Endodermal cell (in vitro differentiated cells): ENCODE measurements at places on chromosomes 13 and 19.

GRCh38 chr13:26480246-26480855 is 77.1 kb upstream of the WASF3 start:
- no peak for DNase-seq

DNA sequence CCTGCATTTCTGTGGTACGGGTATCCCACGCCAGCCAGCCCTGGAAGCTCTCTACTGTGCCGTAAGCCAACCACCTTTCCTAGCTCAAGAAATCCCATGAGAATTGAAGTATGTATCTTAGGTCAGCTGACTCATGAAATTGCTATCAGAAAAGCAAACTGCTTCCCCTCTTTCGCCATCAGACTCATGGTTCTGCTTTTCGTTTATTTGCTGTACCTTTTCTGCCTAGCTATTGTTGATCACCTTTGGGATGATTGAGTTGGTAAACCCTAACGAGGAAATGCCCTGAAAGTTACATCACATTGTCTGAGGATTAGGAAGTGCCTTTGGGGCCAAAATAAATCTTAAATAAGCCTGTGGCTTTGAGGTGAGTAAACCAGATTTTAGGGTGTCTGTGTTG is at the start of gene ADGRE3:
Gene ADGRE3 (minus strand): TSS at position 81 of the 400 bp plus-strand sequence. CDS start 74 bp downstream, at position 7.
- no peak for DNase-seq

DNA sequence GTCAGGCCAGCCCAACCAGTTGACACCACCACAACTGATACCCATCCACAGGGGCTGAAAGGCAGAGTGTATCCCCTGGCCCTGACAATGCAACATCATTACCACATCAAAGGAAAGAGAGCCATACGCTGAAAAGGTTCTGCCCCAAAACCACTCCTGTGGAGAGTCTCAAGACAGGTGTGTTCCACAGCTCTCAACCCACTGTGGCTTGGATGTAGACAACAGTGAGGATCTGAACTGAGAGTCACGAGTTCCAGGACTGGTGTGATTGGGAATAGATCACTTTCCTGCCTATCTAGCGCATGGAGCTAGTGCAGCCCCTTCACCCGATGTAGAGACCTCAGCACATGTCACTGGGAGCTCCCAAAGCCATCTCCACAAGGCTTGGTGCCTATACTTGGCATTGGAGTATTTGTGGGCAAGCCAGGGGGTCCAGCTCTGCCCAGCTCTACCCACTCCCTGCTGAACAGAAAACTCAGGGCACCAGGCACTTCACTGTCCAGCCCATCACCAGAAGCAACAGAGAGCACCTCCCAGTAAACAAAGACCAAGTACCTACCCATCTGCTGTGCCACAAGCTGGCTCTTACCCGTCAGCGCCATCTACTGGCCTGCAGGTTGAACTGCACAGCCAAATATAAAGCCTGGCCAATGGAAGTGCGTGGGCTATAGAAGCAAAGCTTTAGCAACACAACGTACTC is 579.5 kb downstream of the UQCRFS1 start:
- DNase-seq, result peak; percentile 90

DNA sequence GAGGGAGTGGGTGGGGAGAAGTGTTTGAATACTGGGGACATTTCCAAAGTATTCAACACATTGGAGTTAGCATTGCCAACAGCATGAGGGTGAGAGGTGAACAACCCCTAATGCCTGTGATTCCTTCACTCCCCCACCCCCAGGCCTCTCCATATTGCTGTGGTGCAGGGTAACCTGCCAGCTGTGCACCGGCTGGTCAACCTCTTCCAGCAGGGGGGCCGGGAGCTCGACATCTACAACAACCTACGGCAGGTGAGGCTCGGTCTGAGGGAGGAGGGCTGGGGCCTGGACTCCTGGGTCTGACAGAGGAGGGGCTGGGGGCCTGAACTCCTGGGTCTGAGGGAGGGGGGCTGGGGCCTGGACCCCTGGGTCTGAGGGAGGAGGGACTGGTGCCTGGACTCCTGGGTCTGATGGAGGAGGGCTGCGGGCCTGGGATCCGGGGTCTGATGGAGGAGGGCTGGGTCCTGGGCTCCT is 7.6 kb downstream of the BCL3 start:
- DNase-seq, result no peak

- DNase-seq, result peak; percentile 82
Observed at GRCh38 chr19:17555929-17556813, 722 bp downstream of the COLGALT1 start.

DNA sequence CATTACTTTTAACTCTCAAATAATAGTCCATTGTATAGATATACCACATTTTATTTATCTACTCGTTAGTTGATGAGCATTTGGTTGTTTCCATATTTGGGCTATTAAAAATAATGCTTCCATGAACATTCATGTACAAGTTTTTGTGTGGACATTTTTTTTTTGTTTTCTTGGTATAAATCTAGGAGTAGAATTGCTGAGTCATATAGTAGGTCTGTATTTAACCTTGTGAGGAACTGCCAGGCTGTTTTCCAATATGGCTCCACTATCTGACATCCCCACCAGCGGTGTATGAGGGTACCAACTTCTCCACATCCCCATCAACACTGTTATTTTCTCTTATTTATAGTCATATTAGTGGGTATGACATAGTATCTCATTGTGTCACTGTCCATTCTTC is 143.1 kb downstream of the RAP2A start:
- DNase-seq, result no peak

DNA sequence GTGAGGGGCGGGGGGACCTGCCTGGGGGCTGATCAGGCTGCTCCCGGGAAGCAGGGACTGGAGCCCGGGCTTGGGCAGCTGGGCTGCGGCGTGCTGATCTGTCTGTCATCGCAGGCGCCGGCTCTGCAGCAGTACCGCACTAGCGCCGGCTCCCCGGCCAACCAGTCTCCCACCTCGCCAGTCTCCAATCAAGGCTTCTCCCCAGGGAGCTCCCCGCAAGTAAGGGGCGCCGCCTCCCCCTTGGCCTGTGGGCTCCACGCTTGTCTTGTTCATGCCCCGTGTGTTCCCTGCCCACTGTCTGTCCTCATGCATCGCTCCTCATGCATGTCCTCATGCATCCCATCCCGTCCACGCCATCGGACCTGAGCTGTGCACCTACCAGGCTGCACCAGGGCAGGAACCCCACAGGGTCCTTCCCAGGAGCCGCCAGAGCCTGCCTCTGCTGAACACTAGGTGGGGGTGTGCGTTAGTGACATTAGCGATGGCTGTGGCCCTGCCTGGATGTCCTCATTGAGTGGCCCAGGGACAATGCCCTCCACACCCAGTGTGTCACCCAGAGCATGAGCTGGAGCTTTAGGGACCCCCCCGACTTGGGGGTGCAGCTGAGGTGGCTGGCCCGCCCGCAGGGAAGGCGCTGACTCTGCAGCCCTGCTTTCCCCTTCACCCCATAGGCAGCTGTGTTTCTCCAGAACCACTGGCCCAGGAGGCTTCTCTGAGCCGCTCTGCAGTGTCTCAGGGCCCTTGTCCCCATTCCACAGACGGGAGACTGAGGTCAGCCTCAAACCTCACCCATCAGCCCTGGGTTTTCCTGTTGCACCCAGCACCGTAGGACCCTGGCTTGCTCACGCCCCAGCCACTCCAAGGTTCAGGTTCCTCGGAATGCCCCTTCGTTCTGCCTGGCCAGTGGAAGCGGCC is 19.5 kb downstream of the COMP start:
- DNase-seq, result peak; percentile 80

GRCh38 chr19:7910321-7911161 is 4.1 kb upstream of the TGFBR3L start:
- DNase-seq, result no peak

DNA sequence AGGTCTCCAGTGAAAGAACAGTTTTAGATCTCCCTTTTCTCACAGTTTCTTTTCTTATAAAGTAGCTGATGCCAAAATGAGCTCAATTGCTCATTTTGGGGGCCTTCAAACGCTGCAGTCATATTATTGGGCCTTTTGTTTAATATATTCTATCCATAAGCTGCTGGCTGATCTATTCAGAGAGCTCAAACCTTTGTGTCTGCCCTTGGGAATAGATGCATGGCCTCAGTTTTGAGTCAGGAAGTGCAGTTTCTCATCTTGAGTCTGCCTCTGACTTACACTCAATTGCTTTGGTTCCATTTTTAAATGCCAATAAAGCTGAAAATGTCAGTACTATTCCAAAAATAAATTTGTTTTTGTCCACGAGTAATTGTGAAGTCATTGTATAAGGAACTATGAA is 468.9 kb downstream of the KLF12 start:
- DNase-seq, result no peak

- DNase-seq, result no peak
Observed at GRCh38 chr13:33611121-33611805, 206.7 kb upstream of the RFC3 start.

DNA sequence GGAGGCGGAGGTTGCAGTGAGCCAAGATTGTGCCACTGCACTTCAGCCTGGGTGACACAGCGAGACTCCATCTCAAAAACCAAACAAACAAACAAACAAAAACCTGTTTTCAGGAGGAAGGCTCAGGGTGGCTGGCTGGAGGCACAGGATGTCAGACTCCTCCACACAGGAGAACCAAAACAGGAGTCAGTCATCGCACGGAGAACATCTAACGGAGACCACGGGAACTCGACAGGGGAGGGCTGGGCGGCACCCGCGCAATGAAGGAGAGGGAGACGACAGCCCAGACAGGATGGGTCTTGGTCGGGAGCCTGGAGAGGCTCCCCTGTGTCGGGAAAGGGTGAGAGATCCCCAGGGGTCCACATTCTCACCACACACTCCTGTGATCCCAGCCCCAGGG is 20.8 kb upstream of the SLC7A9 start:
- no peak for DNase-seq

DNA sequence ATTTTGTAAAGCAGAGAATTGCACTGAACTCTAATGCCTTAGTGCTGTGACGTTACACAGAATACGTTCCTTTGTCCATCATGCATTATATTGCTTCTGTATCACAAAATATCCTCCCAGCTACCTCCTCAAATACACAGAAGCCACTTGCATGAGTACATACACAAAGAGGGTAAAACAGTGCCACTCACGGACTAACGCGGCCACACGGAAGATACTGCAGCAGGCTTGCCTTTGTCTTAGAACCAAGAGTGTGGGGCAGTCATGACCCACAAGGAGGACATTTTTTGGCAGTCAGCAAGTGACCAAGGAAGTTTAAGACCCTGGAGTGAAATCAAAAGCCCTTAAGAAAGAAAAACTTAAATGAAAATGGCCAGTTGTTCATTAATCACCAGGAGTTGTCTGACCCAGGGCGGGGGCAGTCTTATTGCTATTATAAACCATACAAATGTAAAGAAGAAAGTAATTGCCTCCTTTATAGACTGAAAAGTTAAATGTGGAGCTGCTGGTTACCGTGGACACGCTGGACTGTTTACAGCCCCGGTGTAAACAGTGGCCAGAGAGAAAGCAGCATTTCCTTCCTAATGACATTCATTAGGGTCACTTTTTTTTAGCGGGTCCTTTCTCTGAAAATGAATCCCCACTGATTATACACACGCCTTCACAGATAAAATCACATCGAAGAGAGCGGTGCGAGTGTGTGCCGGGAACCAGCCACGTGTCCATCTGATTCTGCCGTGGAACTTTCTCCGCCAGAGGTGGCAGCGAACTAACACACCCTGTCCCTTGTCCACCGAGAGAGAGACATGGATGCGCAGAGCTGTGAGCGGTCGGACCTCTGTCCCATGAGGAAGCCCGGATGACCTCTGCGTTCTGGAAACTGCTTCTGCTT is 66.8 kb downstream of the SOX1 start:
- peak; percentile 26 for DNase-seq

GRCh38 chr13:43238341-43239083 is 215.1 kb downstream of the DNAJC15 start:
- no peak for DNase-seq

- no peak for DNase-seq
Observed at GRCh38 chr13:105567951-105568525, 967.4 kb downstream of the EFNB2 start.
